ENCODE measurements at places on chromosomes 12 and 14.

- no peak overlapping the region for H3K27ac ChIP-seq
- H3K27me3 ChIP-seq: no peaks in the 10 kb centered on the region
- no peaks in the 10 kb centered on the region for H3K4me1 ChIP-seq
- H3K4me3 ChIP-seq: no peak overlapping the region
Measured at GRCh38 chr14:94682061-94682516, 69.9 kb downstream of the SERPINA3 start.

- no peaks in the 10 kb centered on the region for H3K27me3 ChIP-seq
- H3K4me3 ChIP-seq: no peak overlapping the region
- H3K36me3 ChIP-seq: peaks cover 9% of the 10 kb centered on the region
- H3K27ac ChIP-seq: no peak overlapping the region
- peaks cover 6% of the 10 kb centered on the region for H3K4me1 ChIP-seq
Measured at GRCh38 chr12:77060136-77060882, 5.1 kb downstream of the E2F7 start.

DNA sequence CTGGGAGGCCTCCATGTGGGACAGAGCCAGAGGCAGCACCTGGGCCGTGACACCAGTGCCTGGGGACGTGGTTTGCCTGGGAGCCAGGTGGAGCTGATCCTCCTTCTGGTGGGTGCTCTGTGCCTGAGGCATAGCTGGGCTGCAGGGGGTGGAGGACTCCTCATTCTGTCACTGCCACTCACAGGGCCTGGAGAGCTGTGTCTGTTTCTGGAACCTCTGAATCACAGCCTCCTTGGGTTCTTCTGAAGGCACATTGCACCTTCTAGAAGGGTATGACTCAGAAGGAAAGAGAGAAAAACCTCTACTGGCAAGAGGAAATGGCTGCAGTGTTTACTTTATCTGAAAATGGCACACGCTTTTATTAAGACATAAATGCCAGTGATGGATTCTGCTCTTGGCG, 659.8 kb downstream of the VRK1 start:
- H3K36me3 ChIP-seq: no peaks in the 10 kb centered on the region
- no peak for DNase-seq
- H3K4me1 ChIP-seq: peaks cover 15% of the 10 kb centered on the region
- H3K4me3 ChIP-seq: no peak overlapping the region

- no peaks in the 10 kb centered on the region for H3K27me3 ChIP-seq
- no peaks in the 10 kb centered on the region for H3K4me1 ChIP-seq
- peaks cover 32% of the 10 kb centered on the region for H3K36me3 ChIP-seq
Measured at GRCh38 chr14:68879321-68879781, 86.5 kb upstream of the ZFP36L1 start.

DNA sequence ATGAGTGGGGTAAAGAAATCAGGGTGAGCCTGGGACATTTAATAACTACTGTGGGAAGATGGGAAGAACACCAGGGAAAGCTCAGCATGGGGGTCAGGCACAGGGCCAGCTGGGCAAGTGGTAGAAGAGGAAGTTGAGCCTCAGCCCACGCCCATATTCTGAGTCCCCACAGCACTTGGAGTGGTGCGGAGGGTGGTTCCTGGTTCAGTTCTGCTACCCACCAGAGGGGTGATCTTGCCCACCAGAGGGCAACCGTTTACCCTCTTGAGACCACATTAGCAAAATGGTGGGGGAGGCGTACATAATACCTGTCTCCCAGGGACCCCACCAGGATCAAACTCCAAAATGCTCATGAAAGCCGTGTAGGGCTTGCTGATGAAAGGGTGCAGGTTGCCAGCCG, 16.8 kb upstream of the ANKRD33 start:
- H3K36me3 ChIP-seq: no peaks in the 10 kb centered on the region
- no peak for DNase-seq
- no peak overlapping the region for H3K27ac ChIP-seq

DNA sequence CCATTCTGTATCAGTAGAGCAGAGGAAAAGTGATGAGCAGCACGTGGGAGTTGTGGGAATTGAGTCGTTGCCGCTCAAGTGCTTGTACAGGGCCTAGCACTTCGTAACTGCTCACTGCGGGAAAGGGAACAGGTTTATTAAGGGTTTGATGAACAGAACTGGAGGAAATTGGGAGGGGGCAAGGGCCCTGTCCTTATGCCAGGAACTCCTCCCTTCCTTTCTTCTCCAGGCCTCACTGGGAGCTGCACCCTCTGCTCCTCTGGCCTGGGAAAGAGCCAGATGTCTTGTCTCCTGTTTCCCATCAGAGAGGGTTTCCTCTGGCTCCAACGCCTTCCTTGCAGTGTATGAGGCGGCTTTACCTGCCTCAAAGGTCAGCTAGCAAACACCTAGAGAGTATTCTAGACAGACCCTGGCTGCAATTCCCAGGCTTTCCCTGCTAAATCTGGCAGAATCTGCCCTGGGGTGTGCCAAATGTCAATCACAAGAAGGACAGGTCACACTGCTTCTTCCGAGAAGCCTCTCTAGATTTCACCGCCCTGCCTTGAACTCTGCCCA, 78.4 kb downstream of the NTF3 start:
- no peak for DNase-seq
- no peaks in the 10 kb centered on the region for H3K27me3 ChIP-seq
- peaks cover 4% of the 10 kb centered on the region for H3K4me1 ChIP-seq
- H3K27ac ChIP-seq: no peak overlapping the region
- no peak overlapping the region for H3K4me3 ChIP-seq

DNA sequence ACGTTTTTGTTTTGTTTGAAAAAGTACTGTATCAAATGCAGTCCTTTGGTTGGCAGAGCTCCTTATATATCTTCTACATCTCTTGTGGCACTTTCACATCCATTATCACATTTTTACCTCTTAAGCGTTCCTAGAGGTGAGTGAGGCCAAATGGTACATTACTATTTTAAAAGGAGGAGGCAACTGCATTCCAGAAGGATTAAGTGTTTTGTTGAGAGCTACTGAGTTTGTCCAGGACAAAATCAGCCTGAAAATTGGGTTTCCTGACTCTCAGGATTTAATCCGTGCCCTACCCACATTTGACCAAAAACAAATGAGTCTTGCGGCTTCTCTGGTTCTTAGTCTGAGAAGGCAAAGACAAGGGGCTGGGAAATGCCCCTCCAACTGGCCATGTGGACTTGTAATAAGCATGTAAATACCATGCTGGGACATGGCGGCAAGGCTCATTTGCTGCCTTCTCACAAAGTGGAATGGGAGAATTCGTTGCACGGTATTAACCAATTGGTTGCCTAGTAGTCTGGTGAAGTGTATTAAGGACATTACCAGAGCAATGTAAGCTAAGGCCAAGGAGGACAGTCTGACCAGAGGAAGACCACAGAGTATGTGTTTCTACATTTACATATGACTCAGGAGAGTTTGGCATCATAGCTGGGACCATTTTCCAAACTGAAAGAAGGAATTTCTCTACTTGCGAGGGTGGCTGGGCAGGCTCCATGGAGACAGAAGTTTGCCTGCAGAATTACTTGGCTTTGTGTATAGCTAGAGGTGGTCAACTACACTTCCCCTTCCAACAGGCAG, 175.8 kb upstream of the PLXNC1 start:
- no peak for DNase-seq
- H3K4me3 ChIP-seq: no peak overlapping the region
- no peaks in the 10 kb centered on the region for H3K36me3 ChIP-seq
- H3K4me1 ChIP-seq: no peaks in the 10 kb centered on the region
- H3K27me3 ChIP-seq: no peaks in the 10 kb centered on the region

DNA sequence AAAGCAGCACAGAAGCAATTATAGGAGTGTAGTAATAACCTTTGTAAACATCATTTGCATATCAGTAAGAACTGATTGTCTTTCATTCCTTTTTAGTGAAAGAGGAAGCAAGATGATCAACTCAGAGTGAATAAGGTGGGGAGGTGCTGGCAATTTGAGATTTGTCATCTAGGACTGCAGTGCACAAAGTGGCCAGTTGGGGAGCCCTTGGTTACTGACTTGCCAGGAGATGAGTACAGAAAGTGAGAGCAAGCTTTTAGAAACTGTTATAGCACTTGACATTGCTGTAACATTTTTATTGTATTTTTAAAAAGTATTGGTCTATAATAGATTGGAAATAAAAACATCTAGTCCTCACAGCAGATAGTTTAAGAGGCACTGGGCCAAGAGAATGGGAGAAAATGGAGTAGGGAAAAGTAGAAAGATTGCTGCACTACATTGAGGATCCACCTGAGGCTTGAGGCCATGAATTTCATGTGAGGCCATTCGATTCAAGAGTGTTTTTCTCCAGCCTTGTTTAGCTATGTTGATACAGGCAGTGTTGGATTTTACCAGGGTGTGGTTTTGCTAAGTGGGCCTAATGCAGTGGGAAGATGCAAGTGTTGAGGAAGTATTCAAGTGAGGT, 98.2 kb downstream of the SNAPC1 start:
- no peak overlapping the region for H3K27ac ChIP-seq
- H3K27me3 ChIP-seq: no peaks in the 10 kb centered on the region
- no peaks in the 10 kb centered on the region for H3K36me3 ChIP-seq
- peak; percentile 82 for DNase-seq
- H3K4me3 ChIP-seq: no peak overlapping the region

- H3K27ac ChIP-seq: no peak overlapping the region
- H3K27me3 ChIP-seq: no peaks in the 10 kb centered on the region
- no peak overlapping the region for H3K4me3 ChIP-seq
- DNase-seq: no peak
- H3K36me3 ChIP-seq: peaks cover 21% of the 10 kb centered on the region
- H3K4me1 ChIP-seq: peaks cover 5% of the 10 kb centered on the region
Measured at GRCh38 chr14:95941897-95942296, 65.3 kb downstream of the TUNAR start.

DNA sequence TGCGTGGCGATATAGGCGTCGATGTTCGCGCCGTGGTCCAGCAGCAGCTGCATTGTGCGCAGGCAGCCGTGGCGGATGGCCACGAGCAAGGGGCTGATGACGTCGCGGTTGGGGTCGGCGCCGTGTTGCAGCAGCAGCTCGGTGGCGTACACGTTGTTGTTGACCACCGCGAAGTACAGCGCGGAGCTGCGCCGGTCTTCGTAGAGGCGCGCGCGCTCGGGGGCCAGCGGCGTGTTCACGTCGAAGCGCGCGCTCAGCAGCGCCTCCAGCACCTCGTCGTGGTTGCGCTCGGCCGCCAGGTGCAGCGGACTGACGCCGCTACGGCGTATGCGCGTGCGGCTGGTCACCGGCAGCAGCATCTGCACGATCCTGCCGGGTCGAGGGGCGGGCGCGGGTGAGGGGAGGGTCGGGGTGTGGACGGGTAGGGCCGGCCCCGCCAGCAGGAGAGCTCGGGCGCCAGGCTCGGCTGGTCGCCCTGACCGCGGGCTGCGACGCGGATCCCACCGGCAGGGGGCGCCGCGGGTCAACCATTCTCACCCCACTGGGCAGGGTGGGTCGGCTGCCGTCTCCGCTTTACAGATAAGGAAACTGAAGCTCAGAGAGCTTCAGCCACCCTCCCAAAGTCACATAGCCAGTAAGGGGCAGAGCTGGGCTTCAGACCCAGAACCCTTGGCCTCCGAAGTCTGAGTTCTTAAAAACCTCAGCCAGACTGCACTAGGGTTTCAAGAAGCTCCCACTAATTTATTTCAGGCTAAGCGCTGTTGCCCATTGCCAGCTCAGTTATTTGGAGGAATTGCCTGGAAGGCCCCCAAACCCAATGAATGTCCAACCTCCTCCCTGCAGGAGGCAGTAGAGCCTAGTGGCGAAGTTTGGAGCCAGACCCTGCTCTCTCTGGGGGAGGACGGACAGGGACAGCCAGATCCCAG, 12.4 kb downstream of the FAM181A start:
- peak; percentile 89 for DNase-seq
- no peaks in the 10 kb centered on the region for H3K4me1 ChIP-seq
- no peaks in the 10 kb centered on the region for H3K36me3 ChIP-seq
- peak overlapping the region; percentile 55 for H3K4me3 ChIP-seq

GRCh38 chr12:93886533-93887511, 209.6 kb downstream of the CRADD start:
- no peaks in the 10 kb centered on the region for H3K27me3 ChIP-seq
- no peak overlapping the region for H3K4me3 ChIP-seq
- no peak for DNase-seq
- no peak overlapping the region for H3K27ac ChIP-seq

DNA sequence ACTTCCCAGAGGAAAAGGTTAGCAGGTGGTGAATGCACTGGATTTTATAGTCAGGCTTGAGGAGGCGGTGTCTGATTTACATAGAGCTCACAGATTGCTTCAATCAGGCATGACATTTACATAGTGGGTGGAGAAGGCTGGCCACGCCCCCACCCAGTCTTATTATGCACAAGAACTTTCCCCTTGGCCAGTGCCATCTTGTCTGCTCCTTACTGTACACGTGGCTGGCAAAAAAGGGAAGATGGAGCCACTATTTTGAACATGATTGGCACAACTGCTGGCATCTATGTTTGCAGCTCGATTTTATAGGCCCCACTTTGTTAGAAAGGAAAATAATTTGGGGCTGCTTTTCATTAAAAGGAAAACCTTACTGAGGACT, 10.9 kb upstream of the LGMN start:
- no peaks in the 10 kb centered on the region for H3K27me3 ChIP-seq
- H3K27ac ChIP-seq: no peak overlapping the region
- H3K4me1 ChIP-seq: no peaks in the 10 kb centered on the region
- no peaks in the 10 kb centered on the region for H3K36me3 ChIP-seq

GRCh38 chr12:130831246-130831645, 7.8 kb downstream of the STX2 start:
- DNase-seq: no peak
- H3K27me3 ChIP-seq: no peaks in the 10 kb centered on the region
- H3K4me1 ChIP-seq: peaks cover 37% of the 10 kb centered on the region
- H3K36me3 ChIP-seq: no peaks in the 10 kb centered on the region
- no peak overlapping the region for H3K4me3 ChIP-seq

DNA sequence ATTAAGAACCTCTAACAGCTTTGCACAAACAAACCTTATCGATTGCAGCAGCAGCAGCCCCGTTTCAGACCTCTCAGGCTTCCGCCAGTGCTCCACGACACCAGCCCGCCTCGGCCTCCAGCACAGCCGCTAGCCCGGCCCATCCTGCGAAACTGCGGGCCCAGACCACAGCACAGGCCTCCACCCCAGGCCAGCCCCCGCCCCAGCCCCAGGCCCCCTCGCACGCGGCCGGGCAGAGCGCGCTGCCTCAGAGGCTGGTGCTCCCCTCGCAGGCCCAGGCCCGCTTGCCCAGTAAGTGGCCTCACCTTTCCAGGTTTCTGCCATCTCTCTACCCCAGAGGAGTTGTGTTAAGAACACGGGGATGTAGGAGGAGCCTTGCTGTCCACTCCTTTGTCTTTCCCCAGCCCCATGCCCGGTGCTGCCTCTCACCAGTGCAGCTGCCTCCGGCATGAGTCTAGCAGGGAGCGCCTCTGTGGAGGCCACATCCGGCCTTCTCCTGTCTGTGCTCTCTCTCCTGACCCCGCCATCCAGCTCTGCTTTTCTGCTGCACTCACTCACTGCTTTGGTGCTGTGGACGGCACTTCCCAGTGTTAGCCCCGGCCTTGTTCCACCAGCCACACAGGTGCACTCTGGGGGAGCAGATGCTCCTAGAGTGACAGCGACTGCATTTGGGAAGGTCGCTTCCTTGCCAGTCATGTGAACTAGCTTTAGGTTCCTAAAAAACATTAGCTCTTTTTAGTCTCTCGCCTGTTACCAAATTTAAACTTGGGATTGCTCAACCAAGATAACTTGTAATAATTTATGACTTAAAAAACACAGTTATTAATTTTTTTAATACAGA, 71.5 kb downstream of the EP400 start:
- no peak overlapping the region for H3K4me3 ChIP-seq
- H3K27me3 ChIP-seq: no peaks in the 10 kb centered on the region
- no peak for DNase-seq
- peaks cover 32% of the 10 kb centered on the region for H3K36me3 ChIP-seq
- H3K27ac ChIP-seq: no peak overlapping the region
